Epithelial cell of prostate (primary cell): ENCODE measurements at places on chromosomes 5 and 9.

DNA sequence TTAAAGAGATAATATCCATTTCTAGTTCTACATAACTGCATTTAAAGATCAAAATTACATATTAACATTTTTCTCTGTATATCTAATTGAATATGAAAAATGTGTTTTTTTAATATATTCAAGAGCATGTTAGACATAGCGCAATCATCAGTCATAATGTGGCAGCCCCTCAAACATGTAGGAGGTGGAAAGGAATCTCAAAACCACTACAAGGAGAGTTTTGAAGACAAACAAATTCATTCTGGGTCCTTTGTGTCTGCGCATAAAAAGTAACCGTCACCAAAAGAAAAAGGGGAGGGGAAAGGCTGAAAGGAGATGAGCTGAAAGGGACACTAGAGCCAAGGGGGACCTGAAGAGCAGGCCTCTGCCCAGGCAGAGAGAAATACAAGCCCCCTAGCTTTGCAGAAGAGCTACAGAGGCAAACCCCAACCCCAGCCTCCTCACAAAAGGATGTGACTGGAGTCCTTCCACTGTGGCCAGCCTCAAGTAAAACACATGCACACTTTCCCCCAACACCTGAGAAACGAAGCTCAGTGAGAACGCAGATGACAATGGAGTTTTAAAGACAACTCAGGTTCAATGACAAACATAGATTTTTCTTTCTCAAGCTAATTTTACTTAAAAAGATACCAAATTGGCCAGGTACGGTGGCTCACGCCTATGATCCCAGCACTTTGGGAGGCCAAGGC is 62.0 kb downstream of the MAPKAP1 start:
- DNase-seq, result no peak

DNA sequence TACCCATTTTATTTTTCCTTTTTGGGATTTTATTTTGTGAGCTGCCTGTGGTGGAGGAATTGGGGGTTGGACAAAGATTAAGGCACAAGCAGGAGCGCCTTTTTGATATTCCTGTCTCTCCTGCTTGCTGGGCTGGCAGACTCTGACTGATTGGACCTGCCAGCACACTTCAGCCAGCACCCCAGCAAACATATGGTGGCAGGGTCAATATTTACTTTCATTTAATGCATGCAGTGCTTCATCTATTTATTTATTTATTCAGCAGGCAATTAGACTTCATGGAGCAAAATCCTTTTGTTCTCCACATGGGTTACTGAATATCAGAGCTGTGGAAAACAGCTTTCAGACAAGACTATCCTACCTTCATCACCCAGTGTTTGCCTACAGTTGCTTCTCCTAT is 48.4 kb upstream of the EPB41L4A start:
- no peak for DNase-seq

DNA sequence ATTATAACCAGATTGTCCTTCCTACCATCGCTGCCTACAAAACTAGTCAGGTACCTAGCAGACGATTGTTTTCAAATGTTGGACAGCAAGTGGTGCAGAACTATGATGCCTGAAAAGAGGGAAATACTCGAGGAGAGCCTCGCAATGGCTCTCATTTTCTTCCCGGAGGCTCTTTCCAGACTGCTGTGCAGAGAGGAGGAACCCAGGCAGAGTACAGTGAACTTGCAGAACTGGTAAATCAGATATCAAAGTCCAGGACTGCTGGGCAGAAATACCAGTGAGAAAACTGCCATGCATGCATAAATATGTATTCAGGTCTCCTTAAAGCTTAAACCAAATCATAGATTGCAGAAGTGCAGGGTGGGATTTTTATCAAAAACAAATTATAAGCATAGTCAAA is 26.4 kb upstream of the UGT3A1 start:
- DNase-seq, result no peak

DNA sequence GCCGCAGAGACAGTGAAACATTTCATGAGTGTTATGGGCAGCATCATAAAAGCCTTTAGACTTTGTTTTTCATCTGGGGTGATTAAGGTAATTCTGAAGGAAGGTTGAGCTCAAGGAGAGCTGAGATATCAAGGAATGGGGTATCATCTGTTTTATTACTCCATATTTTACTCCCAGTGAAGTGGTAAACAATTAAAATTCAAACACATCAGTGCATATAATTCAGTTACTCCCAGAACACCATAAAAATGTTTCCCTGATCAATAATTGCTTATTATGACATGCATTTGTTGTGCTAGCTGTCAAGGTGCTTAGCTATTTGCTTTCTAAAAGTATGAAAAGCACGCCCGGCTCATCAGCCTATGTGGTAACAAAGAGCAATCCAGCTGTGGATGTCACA is 81.7 kb downstream of the DOCK8 start:
- DNase-seq, result no peak

GRCh38 chr9:90086101-90086511 is 481.3 kb downstream of the GADD45G start:
- no peak for DNase-seq

- DNase-seq, result no peak
Measured at GRCh38 chr5:100771181-100771580, 131.9 kb downstream of the ST8SIA4 start.

DNA sequence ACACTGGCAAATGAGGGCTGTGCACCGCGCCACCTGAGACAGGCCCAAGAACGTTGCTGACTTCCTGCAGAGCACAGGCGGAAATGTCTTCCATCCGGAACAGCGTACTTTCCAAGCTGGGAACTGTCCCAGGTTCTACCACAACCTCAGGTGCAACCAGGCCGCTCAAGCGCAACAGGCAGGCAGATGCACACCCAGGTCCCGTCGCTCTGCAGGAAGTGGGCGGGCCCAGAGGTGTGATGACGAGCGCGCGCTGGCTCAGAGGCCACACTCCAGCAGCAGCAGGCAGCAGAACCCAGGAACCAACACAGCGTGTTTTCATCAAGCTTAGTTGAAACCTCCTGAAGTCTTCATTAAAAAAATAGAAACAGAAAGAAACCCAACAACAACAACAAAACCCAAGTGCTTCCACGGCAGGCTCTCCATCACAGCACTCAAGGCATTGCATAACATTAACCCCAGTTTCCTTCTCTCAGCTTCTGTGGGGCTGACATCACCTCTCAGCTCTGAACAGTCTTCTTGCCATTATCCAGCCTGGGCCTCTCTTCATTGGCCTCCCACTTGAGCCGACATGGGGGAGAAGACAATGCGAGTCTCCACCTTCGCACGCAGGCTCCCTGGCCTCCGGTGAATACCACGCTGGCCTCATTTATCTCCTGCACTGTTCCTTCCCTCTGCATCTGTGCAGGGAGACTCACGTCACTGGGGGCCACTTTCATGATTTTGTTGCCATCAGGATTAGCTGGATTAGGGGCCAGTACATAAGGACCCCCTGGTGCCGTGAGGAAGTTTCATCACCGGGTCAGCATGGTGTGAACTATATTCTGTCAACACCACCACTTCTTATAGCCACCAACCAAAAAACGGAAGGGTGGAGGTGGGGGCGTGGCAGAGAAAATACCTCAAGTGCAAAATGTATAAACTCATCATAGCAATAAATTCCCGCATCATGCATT is 22.1 kb downstream of the PTCH1 start:
- peak; percentile 77 for DNase-seq

- DNase-seq, result no peak
Measured at GRCh38 chr9:114080773-114081440, 2.8 kb upstream of the AMBP start.
